ENCODE measurements at places on chromosomes 12 and 14. TPM values are rescaled to one million over a fixed set of nuclear protein-coding genes. Genes with fewer than 3 reads are reported as not detected.

DNA sequence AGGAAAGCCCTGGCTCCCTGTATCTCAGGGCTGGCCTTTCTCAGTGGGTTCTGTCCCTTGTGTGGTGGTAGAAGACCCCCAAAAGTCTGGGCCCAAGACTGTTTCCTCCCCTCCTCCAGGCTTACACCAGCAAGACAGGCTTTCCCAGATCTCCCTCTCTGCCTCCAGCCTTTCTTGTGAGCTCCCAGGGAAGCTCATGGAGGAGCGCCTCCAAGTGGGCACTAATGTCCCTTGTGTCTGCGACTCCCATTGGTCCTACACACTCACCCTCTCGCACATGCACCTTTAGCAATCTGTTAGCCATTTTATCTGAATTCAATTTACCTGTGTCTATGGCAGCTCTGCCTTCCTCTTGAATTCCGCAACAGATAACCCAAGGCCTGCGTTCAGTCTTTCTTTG, 251.1 kb upstream of the CAND1 start:
- DNase-seq = no peak

DNA sequence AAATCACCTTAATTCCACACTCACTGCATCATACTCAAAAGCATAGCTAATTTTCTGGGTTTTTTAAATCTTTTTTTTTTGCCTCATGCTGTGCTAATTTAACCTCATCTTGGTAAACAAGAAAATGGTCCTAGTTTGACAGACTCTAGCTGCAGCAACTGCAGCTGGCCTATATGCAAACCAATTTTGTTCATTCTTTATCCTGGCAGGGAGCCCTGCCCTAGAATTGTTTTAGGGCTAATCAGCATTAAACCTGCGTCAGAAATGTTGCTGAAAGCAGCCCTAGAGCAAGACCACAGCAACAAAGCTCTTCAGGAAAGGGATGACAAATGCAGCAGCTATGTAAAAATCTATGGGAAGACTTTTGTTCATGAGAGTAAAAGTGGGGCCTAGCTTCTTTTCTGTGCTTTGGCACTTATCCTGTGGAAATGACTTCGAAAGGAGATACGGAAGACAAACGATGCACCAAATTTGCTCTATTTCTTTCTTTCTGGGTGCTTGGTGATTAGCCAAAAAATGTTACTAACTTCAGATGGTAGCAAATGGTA, 72.2 kb downstream of the DENND5B start:
- DNase-seq = peak; percentile 34

DNA sequence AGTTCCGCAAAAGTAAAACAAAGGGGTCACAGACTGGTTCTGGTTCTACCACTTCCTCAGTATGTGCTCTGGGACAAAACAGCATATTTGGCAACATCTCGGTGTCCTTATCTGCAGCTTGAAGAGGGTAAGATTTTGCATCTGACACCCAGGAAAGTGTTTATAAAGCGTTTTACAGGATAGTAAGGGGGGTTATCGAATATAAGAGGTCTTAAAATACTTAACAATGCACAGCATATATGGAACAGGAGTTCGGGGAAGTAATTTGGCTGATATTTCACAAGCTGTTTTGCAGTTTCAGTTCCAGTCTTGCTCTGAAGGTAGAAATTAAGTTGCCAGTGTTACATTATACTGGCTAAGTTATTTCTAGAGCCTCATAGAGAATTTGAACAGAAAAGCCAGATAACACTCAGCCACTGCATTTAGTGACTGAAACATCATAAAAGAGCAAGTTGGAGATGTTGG, 904 bp upstream of the MAP4K5 start:
- DNase-seq = no peak

DNA sequence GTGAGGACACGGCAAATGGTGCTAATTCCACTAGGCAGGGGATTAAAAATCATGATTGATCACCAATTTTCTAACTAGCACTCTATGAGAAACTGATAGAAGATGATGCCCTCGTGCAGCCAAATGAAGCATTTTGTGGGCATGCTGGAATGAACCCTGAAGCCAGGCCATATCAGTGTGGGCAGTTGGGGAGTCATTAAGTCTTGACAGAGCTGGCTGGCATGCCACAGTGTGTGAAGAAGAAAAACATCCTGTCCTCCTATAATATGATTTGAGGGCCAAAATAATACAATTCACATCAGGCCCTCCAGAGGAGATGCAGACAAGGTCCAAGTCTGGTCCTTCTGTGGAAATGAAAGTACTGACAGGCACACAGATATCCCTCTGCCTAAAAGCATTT, 107.1 kb downstream of the TMTC1 start:
- DNase-seq = no peak

- DNase-seq = no peak
Measured at GRCh38 chr12:38152816-38153736, 163.5 kb upstream of the ALG10B start.

DNA sequence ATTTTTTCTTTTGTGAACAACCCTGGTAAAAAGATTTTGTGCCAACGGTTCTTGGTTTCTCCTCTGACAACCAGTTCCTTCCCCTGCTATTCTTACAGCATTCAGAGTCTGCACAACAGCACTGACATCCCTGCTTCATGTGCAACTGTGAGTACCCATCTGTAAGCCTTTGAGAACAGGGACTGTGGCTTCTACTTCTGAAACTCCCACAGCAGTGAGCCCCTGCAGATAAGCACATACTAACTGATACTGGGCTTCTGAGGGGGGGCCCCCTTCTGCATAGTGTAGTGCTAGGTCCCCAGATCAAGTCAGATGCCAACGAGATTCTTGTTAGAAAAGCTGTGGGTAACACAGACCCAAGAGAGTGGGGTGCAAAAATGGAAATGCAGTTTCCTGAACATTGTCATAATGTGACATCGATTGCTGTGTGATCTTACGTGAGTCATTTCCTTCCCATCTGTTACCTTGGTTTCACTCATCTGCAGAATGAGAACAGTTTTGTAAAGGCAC, 11.1 kb upstream of the NINJ2 start:
- no peak for DNase-seq

DNA sequence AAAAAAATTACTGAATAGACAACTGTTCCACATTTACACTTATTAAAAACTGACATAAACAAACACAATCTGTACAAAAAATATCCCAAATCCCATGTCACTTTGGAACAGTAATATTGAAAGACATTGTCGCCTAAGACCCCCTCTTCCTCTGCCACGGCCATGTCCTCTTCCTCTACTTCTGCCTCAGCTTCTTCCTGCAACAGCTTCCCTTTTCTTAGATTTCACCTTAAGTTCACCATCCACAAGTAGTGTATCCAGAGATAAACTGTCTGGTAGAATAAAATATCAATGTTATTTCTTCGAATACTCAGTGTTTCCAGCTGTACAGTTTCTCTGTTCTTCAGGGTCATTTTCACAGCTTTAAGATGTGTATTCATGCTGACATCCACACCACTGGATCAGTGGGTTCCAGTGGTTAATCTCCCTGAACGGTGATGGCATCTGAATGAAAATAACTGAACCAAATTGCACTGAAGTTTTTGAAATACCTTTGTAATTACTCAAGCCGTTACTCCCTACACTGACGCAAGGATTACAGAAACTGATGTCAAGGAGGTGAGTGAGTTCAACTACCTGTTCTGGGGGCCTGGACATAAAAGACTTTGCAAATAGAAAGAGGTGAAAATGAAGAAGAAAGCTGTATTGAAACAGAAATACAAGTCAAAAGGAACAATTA, 208.5 kb downstream of the C12orf50 start:
- no peak for DNase-seq

RD3L gene
- not detected for total RNA-seq

TSPAN11 gene
- total RNA-seq = 0.88 TPM

CLEC9A gene
- total RNA-seq = 0.90 TPM

E2F7 gene
- not detected for total RNA-seq

DNA sequence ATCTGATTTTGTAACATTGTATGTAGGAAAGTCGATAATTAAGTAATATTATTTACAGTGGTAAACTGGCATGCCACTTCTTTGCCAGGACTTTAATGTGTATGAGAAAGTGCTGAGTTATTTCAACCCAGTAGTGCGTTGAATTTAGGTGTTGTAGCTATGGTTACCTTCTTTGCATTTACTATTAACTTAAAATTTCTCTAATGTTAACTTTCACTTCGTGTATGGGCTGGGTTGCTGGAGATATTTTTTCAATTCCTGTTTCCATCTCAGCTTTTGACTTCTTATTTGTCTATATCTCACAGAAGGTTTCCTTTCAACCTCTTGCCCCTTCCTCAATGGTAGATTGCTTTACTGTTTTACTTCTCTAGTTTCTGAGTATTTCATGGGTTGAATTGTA, 1345.6 kb downstream of the FSCB start:
- DNase-seq = no peak

HSPA2 gene
- 68.1 TPM for total RNA-seq

MYF5 gene
- not detected for total RNA-seq

DNA sequence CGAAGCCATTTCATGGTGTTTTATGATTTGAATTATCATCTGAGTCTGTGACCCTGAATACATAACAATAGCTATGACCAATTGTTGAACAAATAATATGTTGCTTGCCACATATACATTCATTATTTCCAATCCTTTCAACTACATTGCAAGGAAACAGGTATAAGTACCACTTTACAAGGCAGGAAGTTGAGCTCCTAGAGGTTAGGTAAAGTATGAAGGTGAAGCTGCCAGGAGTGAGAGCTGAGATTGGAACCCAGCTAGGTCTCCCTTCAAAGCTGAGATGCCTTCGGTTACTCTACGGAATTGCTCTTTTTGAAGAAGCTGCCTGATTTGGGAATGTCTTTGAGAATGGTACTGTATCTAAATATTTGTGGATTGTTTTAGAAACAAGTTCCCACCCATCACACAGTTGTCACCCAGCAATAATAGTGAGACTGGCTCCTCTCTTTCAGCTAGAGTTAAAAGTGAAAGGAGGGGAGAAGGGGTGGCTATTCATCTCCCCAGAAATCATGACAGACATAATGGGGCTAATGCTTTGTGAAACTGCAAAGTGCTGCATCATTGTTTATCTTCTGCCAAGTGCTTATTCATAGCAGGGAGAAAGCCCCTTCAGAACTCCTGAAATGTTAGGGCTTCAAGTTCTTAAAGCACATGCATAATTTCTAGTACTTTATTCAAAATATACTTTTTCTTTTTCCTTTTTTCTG, 75.9 kb upstream of the AMIGO2 start:
- DNase-seq = no peak

- DNase-seq = no peak
Measured at GRCh38 chr12:53244337-53244736, 12.3 kb upstream of the RARG start.

GRCh38 chr12:108583991-108584390, 13.9 kb downstream of the TMEM119 start:
- no peak for DNase-seq

GRCh38 chr12:110754101-110754793, 11.6 kb upstream of the PPP1CC start:
- peak; percentile 36 for DNase-seq

- no peak for DNase-seq
Measured at GRCh38 chr14:72745546-72745945, 148.4 kb downstream of the DPF3 start.

GRCh38 chr12:58413794-58414193, 472.4 kb downstream of the ATP23 start:
- no peak for DNase-seq

GRCh38 chr12:85392508-85392907, 112.5 kb downstream of the ALX1 start:
- no peak for DNase-seq

DNA sequence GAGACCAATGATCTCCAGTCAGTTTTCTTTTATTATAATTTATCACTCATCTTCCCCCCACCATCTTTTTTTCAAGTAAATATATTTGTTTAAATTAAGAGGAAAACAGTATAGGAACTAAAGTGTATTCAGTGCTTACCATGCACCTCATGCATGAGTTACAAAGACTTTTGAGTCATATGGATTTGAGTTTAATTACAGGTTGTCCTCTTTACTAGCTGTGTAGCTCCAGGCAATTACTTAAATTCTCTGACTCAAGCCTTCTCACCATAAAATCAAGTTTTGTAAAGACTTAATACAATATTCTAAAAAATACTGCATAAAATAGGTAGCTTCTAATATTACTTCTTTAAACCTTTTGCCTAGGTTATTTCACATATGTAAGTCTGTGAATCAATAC, 251.3 kb downstream of the SLC16A7 start:
- DNase-seq = no peak

GRCh38 chr14:102315121-102315520, 4.4 kb upstream of the ZNF839 start:
- DNase-seq = no peak

GRCh38 chr12:130301559-130301958, 36.1 kb upstream of the PIWIL1 start:
- DNase-seq = no peak

IGF1 gene
- total RNA-seq = 3.6 TPM

DNA sequence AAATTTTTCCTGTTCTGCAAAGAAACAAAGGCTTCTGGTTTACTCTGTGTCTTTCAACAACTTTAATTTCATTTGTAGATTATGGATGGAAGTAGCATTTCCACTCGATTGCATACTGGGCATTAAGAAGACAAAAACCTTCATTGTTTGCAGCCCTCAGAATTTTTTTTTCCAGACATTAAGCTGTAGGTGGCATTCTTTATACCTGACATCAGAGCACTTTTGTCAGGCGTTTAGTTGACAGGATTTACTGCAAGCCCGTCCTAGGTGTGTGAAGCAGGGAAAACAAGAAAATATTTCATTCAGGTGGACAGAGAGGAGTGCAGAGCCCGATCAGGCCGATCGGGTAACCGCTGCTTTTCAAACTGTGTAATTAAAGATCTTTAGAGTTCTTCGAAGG, 107.5 kb downstream of the TMEM260 start:
- no peak for DNase-seq

LALBA gene
- not detected for total RNA-seq

DNA sequence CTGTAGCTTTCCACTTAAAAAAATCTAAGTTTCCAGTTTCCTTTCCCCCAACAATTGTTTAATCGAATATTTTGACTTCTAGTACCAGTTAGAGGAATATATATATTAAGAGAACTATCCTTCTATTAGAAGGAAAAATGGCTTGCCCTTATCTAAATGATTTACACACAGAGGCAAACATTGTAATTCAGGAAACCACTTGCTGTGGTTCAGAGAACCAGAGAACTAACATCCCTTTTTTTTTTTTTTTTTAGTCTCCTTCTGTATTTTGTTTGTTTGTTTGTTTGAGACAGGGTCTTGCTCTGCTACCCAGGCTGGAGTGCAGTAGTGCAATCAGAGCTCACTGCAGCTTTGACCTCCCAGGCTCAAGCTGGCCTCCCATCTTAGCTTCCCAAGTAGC, 746.6 kb downstream of the VRK1 start:
- DNase-seq = no peak

CEBPE gene
- total RNA-seq = not detected

Data from uterus (tissue), 4 donors.